ENCODE measurements at places on chromosomes 6 and 20.

GRCh38 chr20:37986873-37987601 is 46.2 kb downstream of the TTI1 start:
- no peak for DNase-seq

GRCh38 chr6:134517145-134517658 is 199.3 kb upstream of the SGK1 start:
- peak; percentile 83 for DNase-seq

GRCh38 chr20:62736407-62737071 is 27.9 kb downstream of the NTSR1 start:
- peak; percentile 34 for DNase-seq

DNA sequence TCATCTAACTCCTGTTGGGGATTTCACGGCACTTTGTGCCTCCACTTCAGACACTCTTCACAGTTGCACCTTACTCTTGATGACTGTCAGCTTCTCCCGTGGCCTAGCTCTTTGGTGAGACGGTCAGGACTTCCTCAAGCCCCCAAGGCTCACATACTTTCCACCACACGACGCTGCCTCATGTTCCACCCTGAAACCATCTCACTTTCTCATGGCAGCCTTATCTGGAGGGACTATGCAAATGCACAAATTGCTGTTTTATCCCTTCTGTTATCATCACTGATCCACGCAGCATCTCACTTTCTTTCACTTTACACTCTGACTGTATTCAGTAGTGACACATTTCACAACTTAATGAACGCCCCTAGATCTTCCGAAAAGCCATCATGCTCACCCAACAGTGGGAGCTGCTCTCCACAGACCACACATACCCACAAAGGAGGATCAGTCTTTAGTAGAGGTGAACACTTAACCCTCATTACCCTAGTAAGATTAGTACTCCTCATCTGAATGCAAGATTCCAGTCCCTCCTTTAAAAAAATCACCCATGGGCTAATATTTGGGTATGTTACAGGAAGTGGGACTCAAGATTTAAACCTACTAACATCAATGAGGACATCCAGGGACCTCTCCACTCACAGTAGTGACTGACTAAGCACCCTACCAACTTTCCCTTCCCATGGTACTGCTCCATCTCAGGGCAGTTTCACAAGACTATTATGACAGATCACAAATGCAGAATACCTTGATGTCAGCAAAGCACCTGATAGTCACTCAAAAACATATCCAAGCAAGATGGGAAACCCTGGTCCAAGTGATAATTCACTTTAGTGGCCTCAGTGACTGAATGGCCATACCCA is 35.4 kb downstream of the FYN start:
- DNase-seq, result no peak

GRCh38 chr6:48476257-48476656 is 365.3 kb upstream of the PTCHD4 start:
- no peak for DNase-seq

- no peak for DNase-seq
Measured at GRCh38 chr20:60970601-60971000, 281.5 kb upstream of the CDH4 start.

GRCh38 chr20:64224351-64225170 is 31.0 kb upstream of the PCMTD2 start:
- DNase-seq, result peak; percentile 100

DNA sequence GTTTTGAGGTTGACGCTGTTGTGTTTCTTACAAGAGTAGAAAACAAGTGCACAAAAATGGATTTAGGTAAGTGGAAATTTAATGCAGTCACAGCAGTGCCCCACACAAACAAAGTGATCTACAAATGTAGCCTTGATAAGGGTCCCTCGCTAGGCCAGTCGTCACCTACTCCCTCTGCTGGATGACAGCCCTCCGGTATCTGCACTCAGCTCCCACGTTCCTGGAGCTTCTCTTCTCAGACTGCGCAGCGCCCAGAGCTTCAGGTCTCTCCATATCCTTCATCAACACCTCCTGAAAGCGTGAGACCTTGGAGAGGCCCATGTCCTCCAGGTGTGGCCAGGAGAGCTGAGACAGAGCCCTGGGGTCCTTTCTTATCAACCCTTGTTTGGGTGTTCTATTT is 58.3 kb upstream of the MAP3K4 start:
- no peak for DNase-seq

DNA sequence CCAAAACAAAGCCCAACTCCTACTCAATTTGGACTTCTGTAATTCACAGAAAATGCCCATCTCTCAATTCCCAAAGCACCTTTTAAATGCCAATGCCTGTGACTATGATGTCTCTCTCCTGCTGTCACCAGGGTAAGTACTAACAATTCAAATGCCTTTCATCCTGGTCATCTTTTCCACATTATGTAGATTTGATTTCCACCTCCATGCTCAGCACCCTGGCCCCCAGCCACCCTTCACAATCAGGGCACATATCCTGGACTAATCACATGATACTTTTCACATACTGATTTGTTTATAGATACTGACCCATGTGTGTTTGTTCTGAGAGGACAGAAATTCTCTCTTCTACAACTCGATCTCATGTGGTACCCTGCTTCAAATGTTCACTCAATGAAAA is 236.3 kb downstream of the PTPRK start:
- DNase-seq, result no peak

GRCh38 chr6:43869792-43870659 is 100.0 kb downstream of the VEGFA start:
- DNase-seq, result peak; percentile 66

DNA sequence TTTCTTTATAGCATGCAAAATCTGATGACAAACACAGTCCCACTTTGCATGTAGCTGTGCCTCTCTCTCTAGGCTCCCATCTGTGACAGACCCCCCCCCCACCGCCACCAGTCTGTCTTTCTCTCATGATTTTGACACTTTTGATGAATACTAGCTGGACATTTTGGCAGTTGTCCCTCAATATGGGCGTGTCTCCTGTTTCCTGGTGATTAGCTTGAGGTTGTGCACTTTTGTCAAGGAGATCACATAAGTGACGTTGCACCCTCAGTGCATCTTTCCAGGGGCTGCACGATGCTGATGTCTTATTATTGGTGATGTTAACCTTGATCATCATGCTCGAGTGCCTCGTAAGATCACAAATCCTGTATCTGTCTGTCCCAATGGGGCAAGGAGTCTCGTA is 155.1 kb downstream of the EYA2 start:
- no peak for DNase-seq

GRCh38 chr6:82348130-82348529 is 15.5 kb upstream of the TPBG start:
- no peak for DNase-seq

DNA sequence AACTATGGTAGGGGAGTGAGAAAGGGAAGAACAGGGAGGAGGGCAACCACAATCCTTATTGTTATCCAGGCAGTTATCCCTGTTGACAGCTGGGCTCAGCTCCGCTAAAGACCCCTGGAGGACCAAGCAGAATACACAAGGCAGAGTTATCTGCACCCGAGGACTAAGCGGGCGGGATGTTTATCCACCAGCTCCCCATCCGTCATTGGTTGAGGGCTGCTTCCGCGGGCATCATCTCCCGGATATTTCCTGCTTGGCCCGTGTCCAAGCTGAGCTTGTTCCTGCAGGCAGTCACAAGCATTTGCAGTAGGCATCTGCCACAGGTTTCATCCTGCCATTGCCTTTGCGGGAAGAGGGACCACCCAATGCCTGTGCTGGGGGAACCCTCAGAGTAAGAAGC is 102.1 kb downstream of the DLGAP4 start:
- peak; percentile 91 for DNase-seq

DNA sequence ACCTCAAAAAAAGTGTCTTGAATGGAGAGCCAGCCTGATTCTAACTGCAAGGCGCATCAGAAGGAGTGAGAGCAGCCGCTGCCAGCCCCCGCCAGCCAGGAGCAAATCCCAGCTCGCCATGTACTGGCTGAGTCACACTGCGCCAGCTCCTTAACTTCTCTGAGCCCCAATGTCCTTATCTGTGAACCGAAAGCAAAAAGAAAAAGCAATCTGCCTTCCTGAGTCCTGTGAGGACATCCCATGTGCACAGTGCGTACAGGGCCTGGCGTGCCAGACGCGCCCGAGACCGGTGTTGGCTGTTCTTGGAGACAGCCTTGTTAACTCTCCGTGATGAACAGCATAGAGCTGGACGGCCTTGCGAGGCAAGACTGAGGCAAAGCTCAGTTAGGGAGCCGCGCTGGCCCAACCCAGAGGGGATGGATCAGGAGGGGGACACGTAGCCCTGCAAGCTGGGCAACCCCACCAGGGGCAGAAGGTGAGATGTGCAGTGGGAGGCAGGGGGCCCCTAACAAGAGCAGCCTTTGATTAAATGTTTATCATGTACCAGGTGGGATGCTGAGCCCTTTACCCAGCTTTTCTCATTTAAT is 122.7 kb downstream of the AGPAT4 start:
- no peak for DNase-seq

DNA sequence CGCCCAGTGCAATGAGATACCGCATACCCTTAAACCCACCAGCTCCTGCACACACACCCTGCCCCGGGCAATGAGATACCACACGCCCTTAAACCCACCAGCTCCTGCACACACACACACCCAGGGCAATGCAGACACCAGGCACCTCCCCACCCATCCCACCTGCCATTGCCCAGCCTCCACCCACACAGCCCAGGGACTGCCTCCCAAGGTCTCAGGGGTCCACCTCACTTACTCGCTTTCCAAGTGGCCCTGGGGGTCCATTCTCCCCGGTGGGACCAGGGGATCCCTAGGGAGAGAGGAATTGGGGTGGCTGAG is 24.0 kb downstream of the COL11A2 start:
- peak; percentile 52 for DNase-seq

- no peak for DNase-seq
Measured at GRCh38 chr6:20028562-20028961, 183.7 kb downstream of the MBOAT1 start.

GRCh38 chr20:42565235-42565995 is 624.3 kb downstream of the PTPRT start:
- peak; percentile 6 for DNase-seq

GRCh38 chr6:90458353-90459224 is 128.3 kb downstream of the MAP3K7 start:
- peak; percentile 62 for DNase-seq

DNA sequence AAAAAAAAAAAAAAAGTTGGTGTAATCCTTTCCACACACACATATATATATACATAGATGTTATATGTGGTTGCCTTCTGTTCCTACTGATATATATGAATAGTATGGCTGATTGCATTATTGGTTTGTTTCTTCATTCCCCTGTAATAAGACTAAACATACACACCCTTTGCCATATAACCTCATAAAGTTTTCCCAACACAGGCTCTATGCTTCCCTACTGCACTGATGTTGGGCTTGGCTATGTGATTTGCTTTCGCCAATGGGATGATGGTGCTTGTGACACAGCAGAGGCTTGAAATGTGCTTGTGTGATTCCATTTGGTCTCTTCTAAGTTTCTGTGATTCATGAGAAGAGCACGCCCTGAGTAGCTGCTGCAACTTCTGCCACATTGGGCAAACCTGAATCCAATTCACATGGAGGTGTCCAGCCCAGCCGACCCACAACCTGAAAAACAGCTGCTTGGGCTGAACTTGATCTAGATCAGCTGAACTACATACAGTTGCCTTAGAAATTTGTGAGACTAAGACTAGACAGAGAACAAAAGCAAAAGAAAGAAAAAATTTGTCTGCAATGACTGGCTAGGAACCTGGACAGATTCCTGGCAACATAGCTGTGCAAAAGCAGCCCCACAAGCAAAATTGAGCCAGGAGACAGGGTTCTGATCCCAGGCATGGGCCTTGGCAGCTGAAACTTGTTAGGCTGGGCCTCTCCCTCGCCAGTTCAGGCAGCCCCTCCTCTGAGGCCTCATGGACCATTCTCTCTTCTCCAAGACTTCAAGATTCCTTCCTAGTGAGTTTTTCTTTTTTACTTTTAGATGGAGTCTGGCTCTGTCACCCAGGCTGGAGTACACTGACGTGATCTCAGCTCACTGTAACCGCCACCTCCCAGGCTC is 13.4 kb upstream of the TBC1D20 start:
- DNase-seq, result no peak

DNA sequence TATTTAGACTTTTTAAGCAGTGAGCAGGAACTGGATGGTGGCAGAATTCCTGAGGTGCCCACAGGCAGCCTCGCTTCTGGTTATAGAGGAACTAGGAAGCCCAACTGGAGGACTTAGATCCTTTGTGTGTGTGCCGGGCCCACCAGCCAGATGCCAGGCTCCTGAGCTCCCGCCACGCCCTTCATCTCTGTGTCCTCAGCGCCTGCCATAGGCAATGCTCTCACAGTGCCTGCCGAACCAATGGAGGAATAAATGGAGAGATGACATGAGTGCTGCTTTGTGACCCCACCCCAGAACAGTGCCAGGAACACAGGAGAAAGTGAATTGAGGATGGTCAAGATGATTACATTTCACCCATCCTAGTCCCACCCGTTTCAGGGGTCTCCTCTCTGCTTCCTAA is 146.0 kb downstream of the UNC5CL start:
- DNase-seq, result no peak

DNA sequence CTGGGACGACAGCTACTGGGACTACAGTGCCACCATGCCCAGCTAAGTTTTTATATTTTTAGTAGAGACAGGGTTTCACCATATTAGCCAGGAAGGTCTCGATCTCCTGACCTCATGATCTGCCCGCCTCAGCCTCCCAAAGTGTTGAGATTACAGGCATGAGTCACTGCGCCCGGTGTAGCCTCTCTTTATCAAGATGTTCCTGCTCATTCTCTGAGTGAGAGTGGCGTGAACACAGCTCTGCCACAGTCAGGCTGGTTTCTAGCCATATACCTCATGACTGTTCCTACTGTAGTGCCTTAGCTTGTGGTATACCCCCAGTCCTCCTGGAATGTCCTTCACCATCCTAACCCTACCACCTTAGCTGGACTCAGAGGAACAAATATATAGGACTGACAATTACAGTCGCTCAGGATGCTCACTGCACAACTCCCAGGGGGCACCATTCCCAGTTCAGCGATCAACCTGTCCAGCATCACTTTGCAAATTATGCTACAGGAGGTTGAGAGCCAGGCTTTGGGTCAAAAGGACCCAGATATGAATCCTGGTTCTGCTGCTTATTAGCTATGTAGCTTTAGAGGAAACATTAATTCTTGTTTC is 86.3 kb downstream of the CHMP4B start:
- DNase-seq, result no peak

DNA sequence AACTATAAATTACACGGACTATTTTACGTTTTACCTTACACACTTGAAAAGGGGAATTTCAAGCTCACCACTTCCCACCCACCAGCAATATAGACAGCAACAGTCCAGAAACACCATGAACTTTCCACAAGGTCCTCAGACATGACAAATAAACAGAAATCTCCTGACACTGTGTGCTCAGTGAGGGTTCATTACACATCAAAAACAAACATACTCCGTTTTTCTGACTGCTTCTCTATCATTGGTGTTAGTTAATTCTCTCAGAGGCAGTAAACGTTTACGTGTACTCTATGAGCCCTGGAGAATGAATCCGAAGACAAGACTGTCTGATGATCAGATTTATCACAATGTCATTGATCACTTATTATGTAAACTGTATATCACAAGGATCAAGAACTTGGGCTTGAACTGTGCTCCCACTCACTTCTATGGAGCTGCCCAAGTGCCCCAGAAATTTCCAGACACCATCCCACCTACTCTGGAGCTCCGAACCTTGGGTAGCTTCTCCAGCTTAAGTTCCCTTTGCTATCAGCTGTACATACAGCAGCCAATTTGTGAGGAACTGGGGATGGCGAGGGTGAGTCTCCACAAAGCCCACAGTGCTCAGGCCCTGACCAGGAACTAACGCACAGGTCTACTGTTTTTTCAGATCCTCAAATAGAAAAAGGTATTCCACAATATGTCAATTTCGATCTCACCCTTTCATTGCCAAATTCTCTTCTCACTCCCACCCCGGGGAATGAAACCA is 86.0 kb downstream of the ALDH8A1 start:
- no peak for DNase-seq

GRCh38 chr6:56037601-56038000 is 162.2 kb upstream of the BMP5 start:
- DNase-seq, result no peak
